ENCODE measurements at places on chromosomes 3 and 15. TPM values are rescaled to one million over a fixed set of nuclear protein-coding genes. Genes with fewer than 3 reads are reported as not detected.

IL17RB gene
- 0.22 TPM for total RNA-seq

LRRC31 gene
- total RNA-seq: not detected

SEMA4B gene
- 8.5 TPM for total RNA-seq

ERICH6 gene
- total RNA-seq: not detected

STAC gene
- total RNA-seq: not detected

OR4M2 gene
- total RNA-seq: not detected

GOLGA6D gene
- not detected for total RNA-seq

ZDHHC23 gene
- 6.8 TPM for total RNA-seq

TICRR gene
- 10.9 TPM for total RNA-seq

GASK1A gene
- not detected for total RNA-seq

OR5K2 gene
- not detected for total RNA-seq

GOLGA8Q gene
- 0.66 TPM for total RNA-seq

ITIH1 gene
- not detected for total RNA-seq

SYNM gene
- total RNA-seq: 5.7 TPM

AGBL1 gene
- not detected for total RNA-seq

TGM5 gene
- total RNA-seq: not detected

DGKG gene
- total RNA-seq: 0.13 TPM

NPAP1 gene
- not detected for total RNA-seq

IL16 gene
- 0.93 TPM for total RNA-seq

HES1 gene
- 33.6 TPM for total RNA-seq

ETFA gene
- total RNA-seq: 141 TPM

GXYLT2 gene
- 2.0 TPM for total RNA-seq

EIF5A2 gene
- total RNA-seq: 8.4 TPM

ZNF501 gene
- total RNA-seq: 4.7 TPM

P2RY14 gene
- not detected for total RNA-seq

MOBP gene
- total RNA-seq: 0.13 TPM

PAK6 gene
- total RNA-seq: not detected

EPHB1 gene
- 0.79 TPM for total RNA-seq

CLDN18 gene
- not detected for total RNA-seq

RTP3 gene
- total RNA-seq: not detected

CASR gene
- total RNA-seq: not detected

TMEM43 gene
- total RNA-seq: 99.2 TPM

SCAMP5 gene
- total RNA-seq: 16.9 TPM

REC114 gene
- not detected for total RNA-seq

LOXL1 gene
- 4.4 TPM for total RNA-seq

LYZL4 gene
- not detected for total RNA-seq

FBXW12 gene
- total RNA-seq: not detected

FOXB1 gene
- not detected for total RNA-seq

UPK1B gene
- total RNA-seq: not detected

GUCA1C gene
- total RNA-seq: not detected

CCRL2 gene
- 14.6 TPM for total RNA-seq

ZPLD1 gene
- not detected for total RNA-seq

SLC12A1 gene
- not detected for total RNA-seq

LRRIQ4 gene
- total RNA-seq: 0.07 TPM

SMCO1 gene
- not detected for total RNA-seq

SATB1 gene
- 15.7 TPM for total RNA-seq

LNP1 gene
- 2.2 TPM for total RNA-seq

CLDN16 gene
- total RNA-seq: not detected

C3orf85 gene
- not detected for total RNA-seq

NUDT16 gene
- 22.8 TPM for total RNA-seq

DAZL gene
- not detected for total RNA-seq

MYRIP gene
- total RNA-seq: 29.0 TPM
